ENCODE measurements at places on chromosomes 12 and 14. TPM values are rescaled to one million over a fixed set of nuclear protein-coding genes. Genes with fewer than 3 reads are reported as not detected.

Gene SLC25A47
- total RNA-seq = not detected

Gene SLCO1B3
- total RNA-seq = not detected

Gene AMN1
- total RNA-seq = 21.3 TPM

Gene LMO3
- total RNA-seq = 5.5 TPM

Gene SLC6A13
- 25.9 TPM for total RNA-seq

Gene DYRK4
- 26.7 TPM for total RNA-seq

Gene ZCCHC8
- total RNA-seq = 33.7 TPM

Gene ANKS1B
- 8.7 TPM for total RNA-seq

Gene CD163L1
- total RNA-seq = 5.8 TPM

Gene NGB
- total RNA-seq = not detected

Gene RERGL
- total RNA-seq = 7.4 TPM

Gene PRH2
- 0.70 TPM for total RNA-seq

Gene ALX1
- total RNA-seq = 40.2 TPM

Gene LGR5
- total RNA-seq = 7.5 TPM

Gene P2RX2
- 1.5 TPM for total RNA-seq

Gene WIF1
- 1.9 TPM for total RNA-seq

Gene CIDEB
- total RNA-seq = 13.8 TPM

Gene C3AR1
- total RNA-seq = 5.8 TPM

Gene B4GALNT3
- total RNA-seq = 15.5 TPM

Gene BMP4
- total RNA-seq = 28.6 TPM

Gene CACNA2D4
- total RNA-seq = 2.6 TPM

Gene SLC39A2
- total RNA-seq = 1.9 TPM

Gene CSRNP2
- 25.7 TPM for total RNA-seq

Gene ANKRD33
- total RNA-seq = 0.64 TPM

Gene RTN1
- 7.9 TPM for total RNA-seq

Gene KSR2
- 1.1 TPM for total RNA-seq

Gene NFE2
- total RNA-seq = 6.6 TPM

Gene NKX2-1
- not detected for total RNA-seq

Gene AMIGO2
- 18.5 TPM for total RNA-seq

Gene ADAM21
- total RNA-seq = not detected

Gene KRT82
- total RNA-seq = not detected

Gene TAS2R31
- 18.9 TPM for total RNA-seq

Gene PPP1R1A
- 11.9 TPM for total RNA-seq

Gene MAP3K12
- 18.1 TPM for total RNA-seq

Gene SLCO1B1
- total RNA-seq = not detected

Gene CLEC9A
- total RNA-seq = 0.93 TPM

Gene NEDD1
- total RNA-seq = 44.5 TPM

Gene MAX
- 38.5 TPM for total RNA-seq

Gene PTPN6
- total RNA-seq = 21.1 TPM

Gene RAPGEF3
- 46.5 TPM for total RNA-seq

Gene POP5
- total RNA-seq = 28.4 TPM

Gene GUCY2C
- total RNA-seq = not detected

Gene PARP2
- 16.9 TPM for total RNA-seq

Gene CLEC6A
- total RNA-seq = 0.12 TPM

Gene SYT1
- total RNA-seq = 23.6 TPM

Gene SERPINA6
- total RNA-seq = 1.2 TPM

Gene KLRF1
- total RNA-seq = 0.70 TPM

Gene GPR135
- total RNA-seq = 5.7 TPM

Gene PAH
- 50.6 TPM for total RNA-seq

Gene PRKD1
- 32.4 TPM for total RNA-seq

Gene RIMBP2
- total RNA-seq = 21.4 TPM

Measured in metanephros (tissue), 2 donors.